Stimulated activated CD4-positive, alpha-beta T cell treated with anti-CD3 and anti-CD28 coated beads, Interleukin-4, amount 100 ng/mL, for 48 hours (primary cell): ENCODE measurements at places on chromosomes 5 and 9.

DNA sequence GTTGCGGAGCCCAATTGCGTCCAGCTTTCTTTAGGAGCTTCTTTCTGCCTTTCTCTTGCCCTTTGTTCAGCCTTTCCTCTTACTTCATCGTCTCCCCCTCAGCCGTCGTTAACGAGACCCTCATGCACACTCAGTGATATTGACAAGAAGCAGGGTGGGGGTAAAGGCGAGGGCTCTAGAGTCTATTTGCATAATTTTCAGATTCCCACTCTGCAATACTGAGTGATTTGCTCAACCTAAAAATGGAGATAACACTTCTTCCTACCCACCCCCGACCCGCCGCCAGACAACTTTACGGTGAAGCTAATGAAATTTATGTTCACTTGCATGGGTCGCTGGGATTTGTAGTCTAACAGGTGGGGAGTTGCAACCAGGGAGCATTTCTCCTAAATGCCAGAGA is 1.3 kb upstream of the TBC1D2 start:
- DNase-seq, result peak; percentile 18

- DNase-seq, result no peak
Measured at GRCh38 chr9:96137671-96138429, 164.1 kb downstream of the HSD17B3 start.

DNA sequence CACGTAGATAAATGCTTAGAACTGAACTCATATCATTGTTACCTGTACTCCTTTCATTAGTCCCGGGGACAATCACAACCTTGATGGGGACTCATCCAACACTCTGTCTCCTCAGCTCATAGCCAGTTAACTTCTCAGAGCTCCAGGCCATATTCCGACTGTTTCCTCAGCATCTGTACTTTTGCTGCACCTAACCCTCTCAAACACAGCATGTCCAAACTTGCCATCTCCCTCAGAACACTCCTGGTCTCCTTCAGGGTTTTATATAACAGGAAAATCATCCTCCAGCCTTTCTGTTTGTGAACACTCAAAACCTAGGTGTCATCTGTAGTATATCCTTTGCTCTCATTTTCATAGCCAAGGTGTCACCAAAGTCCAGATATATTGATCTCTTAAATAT is 150.5 kb downstream of the CDH6 start:
- no peak for DNase-seq

DNA sequence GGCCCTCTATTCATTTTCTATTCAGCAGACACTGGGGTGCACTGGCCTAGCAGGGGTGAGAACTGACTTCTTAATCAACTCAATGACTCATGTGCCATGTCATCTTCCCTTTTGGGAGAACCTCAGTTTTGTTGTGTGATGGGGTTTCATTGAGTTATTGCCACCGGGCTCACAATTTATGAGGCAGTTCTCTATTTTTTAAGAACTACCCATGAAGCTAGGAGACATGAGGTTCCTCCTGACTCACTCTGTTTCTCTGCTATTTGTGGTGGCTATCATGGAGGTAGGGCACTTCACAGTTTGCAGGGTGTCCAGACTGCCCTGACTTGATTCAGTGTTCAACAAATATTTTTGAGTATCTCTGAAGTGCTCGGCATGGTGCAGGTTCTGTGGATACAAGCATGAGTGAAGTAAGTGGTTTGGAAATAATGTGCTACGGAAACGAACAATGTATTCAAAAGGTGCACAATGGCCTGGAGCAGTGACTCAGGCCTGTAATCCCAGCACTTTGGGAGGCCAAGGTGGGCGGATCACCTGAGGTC is 39.3 kb downstream of the SPARC start:
- DNase-seq, result no peak

DNA sequence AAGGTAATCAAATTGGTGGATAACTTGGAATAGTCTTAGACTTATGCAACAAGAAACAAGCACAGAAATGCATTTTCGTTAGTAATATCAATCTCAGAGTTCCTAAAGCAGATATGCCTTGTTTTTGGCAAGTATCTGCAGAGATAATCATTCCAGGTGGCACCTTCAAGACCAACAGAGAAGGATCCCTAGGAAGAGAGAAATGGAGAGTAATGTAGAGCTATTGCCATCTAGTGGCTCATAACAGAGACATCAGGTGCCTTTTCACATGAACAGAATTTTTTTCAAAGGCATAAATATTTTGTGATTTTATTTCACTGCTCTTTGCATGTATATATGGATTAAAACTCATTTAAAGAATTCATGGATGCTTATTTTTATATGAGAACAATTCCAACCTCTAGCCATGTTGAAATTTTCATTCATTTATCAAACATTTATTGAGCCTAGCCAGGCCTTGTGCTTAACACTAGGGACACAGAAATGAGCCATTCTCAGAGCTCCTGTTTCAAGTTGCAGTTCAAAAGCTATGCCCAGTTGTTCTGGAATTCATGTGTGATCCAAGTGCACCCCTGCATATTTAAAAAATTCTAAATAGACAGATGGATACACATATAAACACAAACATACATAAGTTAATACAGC is 117.5 kb upstream of the OR13F1 start:
- DNase-seq, result no peak

DNA sequence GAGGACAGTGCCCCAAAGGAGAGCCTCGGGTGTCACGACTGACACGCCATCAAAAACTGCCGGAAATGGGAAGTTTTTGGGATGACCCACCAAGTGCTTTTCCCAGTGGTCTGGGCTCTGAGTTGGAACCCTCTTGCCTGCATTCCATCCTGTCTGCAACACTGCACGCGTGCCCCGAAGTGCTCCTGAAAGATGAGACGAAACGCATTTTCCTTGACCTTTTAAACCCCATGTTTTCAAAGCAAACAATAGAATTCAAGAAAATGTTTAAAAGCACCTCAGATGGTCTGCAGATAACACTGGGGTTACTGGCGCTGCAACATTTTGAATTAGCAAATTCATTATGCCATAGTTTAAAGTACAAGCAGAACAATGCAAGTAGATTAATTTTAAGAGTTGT is 92.9 kb downstream of the ANKRD18A start:
- no peak for DNase-seq
